NCI-H748 treated with DMSO at 0.1 percent for 48 hours (cell line): ENCODE measurements at places on chromosomes 2 and 18.

GRCh38 chr2:64225491-64225890, 81.3 kb upstream of the PELI1 start:
- no peak for DNase-seq

GRCh38 chr2:124121106-124121505, 96.0 kb downstream of the CNTNAP5 start:
- DNase-seq: no peak

- DNase-seq: peak; percentile 72
These were observed 179.7 kb downstream of the MREG start for GRCh38 chr2:215833531-215834162.

DNA sequence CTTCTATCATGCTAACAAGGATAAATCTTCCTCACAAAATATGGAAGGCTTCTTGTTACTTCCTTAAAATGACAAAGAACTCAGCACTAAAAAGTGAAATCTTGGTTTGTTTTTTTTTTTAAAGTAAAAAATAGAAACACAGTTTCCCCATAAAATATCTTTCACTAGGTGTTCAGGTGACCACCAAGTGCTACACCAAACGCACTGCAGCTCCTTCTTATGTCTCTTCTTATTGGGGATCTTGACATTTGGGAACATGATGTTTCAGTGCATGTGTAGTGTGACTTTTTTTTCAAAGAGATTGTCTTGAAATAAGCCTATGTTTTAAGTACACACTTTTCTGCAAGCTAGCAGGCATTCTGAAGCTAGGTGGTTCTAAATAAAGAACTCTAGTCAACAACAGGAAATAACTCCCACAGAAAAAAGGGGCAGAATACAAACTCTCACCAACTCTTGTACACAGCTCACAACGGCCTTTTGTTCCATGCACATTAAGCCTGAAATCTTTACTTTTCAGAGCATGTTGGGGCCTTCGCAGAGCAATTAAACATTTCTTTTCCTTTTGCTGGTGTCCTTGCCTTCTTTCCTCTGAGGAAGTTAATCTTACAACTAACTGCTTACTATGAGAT, 13.2 kb upstream of the SERTAD2 start:
- DNase-seq: no peak

DNA sequence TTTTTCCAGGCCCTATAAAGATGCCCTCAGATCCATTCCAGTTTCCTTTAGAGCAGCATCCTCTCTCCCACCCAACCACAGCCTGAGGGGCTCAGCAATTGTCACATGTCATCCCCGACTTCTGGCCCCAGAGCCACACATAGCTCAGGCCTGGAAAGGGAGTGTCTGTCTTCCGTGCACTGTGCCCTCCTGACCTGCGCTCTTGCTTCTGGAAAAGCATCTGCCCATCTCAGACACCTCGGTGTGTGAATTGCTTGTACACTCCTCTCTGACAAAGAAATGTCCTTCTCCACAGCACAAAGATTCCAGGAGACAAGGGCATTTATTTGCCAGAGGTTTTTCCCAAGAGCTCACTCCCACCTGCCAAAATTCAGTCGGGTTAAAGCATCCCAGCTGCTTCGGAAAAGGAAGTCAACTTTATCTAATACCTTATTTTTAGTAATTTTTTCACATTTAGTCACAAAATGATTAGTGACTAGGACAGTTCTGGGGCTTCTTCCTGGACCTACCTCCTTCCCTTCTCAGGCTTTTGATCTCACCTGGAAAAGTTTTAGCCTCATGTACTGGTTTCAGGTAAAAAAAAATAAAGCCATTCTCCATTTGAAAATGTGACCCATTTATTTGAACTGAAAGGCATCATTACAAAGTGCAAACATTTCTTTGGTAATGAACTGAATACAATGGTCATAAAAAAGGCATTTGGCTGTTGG, 112.9 kb downstream of the PXDN start:
- peak; percentile 63 for DNase-seq

DNA sequence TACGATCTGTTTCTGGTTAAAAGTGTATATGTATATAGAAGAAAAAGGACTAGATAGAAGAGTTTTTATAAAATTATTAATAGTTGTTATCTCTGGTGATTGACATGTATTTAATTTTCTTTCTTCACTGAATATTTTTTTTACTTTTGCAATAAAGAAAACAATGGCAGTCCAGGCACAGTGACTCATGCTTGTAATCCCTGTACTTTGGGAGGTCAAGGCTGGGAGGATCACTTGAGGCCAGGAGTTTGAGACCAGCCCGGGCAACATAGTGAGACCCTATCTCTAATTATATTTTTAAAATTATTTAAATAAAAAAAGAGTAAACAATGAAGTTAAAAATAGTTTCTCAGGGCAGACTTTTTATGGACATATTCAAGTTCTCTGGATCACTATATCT, 114.7 kb downstream of the FAM117B start:
- no peak for DNase-seq

DNA sequence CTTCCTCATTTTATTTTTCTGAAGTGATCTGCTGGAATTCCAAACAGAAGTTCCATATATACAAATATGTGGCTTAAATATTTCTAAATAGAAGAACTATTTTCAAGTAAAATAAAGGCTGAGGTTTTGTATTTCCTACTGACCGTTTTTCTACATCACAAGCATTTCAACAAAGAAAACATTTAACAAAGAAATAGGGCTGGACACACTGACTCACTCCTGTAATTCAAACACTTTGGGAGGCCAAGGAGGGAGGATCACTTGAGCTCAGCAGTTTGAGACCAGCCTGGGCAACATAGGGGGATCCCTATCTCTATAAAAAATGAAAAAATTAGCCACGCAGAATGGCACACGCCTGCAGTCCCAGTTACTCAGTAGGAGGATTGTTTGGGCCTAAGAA, 44.6 kb downstream of the TANK start:
- DNase-seq: no peak

- peak; percentile 80 for DNase-seq
These were observed 5.5 kb downstream of the SLC11A1 start for GRCh38 chr2:218387369-218388194.

- no peak for DNase-seq
These were observed 127.5 kb downstream of the NCK2 start for GRCh38 chr2:105872142-105872728.

GRCh38 chr2:109437325-109438090, 176.3 kb downstream of the SEPTIN10 start:
- DNase-seq: peak; percentile 35

DNA sequence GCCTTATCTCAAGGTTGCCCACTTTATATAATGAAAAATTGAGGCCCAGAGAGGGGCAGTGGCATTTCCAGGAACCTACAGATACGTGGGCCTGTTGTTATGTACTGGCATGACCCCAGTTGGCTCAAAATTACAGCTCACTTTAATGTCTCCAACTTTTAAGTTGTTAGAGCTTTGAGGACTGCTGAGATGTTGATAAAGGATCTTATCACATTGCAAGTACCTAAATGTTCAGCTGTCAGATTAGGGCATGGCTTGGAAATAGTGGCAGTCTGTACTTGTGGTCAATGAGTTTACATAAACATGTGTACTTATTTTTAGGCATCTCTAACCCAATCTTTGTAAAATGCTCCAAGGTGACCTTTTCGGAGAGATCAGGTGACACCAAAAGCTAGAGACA, 14.6 kb downstream of the SLC4A5 start:
- no peak for DNase-seq

DNA sequence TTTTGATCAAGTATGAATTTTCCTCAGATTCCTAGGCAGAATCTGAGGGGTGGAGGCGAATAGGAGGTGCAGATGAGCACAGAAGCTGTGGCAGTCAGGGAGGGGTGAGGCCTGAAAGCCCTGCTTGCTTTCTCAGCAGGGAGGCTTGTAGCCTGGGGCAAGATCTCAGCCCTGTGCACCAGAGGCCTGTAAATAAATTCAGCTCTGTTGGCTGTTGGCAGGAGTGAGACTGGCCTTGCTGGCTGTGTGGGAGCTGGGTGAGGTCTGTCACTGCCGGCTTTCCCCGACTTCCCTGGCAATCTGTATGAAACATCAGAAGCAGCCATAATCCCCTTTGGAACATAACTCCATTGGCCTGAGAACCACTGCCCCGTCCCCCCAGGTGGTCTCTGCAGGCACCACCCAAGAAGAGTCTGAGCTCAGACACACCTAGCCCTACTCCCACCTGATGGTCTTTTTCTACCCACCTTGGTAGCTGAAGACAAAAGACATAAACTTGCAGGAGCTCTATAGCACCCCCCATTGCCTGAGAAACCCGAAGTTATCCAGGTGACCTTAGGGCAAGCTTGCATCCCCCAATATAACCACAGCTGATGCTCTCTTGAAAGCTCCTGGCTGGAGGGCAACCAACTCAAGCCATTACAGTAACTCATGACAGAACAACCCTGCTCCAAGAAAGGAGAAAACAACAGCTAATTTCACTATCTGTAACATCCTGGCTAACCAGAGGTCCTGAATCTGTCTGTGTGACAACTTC, 32.3 kb downstream of the EVA1A start:
- no peak for DNase-seq

DNA sequence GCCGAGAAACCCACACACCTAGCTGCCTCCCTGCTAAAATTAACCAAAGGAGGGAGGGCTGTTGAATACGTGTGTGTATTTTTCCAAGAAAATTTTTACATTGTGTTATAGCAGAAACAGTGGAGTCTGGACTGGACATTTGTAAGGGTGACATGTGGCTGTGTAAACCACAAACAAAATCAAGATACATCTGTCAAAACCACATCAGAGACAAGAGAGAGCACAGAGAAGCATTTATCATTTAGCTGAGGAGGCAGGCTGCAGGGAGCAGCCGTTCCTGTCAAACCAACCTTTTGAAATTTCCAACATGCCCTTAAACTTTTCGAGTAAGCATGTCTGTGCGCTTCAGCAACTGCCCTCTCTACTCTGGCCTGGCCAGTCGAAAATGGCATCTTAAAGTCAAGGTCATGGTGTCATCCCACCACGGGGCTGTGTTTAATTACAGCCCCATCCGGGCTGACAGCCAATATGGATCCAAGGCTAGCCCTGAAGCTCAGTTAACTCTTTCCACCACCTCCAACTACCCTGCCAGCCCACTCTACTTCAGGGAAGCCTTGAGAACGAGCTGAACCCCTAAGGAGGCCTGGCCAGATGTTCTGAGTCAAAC, 8.4 kb downstream of the BCL11A start:
- no peak for DNase-seq

GRCh38 chr2:68292108-68292710, 27.5 kb downstream of the CNRIP1 start:
- no peak for DNase-seq

DNA sequence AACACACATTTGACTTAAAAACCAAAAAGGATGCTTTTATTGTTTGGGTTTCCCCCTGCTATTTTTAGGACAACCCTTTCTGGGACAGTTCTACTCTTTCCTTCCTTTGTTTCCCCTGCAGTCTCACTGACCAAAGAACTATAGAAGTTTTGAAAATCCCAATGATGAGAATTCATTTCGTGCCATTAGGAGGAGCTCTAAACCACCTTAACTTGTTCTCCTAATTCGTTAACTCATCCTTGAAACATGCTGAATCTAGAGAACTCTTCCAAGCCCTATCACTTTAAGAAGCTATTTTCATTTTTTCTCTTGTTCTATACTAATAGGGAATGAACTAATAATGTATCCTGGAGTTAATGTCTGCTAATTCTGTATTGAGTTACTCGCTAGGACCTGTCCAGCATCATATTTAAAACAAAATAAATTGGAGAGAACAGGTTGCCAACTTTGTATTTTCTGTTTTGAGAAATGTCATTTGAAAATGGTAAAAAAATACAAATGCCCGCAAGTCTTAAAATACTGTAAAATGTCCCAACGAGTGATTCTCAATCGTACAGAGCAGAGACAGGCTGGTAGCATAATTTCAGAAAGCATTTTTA, 62.9 kb downstream of the AFTPH start:
- peak; percentile 10 for DNase-seq

DNA sequence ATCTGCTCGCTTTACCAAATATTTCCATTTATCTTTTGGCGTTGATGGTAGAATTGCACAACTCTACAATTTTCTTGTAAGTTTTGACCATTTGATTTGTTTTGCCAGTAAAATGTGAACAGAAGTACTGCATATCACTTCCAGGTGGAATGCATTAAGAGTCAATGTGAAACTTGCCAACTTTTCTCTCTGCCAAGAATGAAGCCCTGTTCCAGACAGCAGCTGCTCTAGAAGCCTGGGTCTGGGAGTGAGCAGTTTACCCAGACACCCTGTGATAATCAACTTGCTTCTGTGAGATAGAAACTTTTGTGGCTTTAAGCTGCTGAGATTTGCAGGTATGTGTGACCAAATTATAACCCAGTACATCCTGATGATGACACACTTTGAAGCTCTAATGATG, 115.9 kb upstream of the SYT4 start:
- no peak for DNase-seq

DNA sequence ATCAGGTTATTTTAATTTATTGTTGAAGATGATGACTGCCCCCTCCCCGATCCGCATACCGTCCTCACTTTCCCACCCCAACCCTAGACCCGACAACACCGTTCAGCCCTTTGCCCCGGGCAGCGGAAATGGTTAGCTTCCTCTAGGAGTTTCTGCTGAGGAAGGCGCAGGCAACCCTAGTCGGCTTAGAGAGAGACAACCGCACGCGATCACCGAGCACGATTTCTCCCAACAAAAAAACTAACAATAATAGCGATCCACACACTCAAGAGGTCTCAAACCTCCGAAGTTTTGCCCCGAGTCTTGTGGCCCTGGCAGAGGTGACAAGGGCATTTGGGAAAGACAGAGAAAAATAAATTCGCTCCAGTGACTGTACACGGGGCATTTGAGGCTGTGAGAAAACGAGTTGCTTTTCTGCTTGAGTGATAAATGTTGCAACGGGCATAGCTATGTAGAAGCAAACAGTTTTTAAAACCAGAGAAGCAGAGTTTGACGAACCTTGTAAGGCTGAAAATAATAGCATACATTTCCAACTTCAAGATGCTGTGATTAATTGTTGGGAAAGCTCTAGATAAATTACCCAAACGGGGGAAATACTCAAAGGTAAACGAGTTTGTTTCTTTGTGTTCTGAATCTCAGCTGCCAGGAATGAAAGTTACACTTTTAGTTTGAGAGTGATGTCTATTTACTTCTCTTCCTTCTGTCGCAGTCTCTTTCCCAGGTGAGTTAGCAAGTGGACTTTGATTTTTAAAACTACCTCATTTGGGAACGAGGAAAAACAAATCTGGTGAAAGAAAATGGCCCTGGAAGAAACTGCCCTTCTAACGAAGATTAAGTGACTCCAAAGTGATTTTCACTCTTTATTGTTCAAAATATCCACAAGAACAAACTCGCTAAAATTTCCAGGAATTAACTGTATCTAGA, 11.0 kb upstream of the SIX3 start:
- no peak for DNase-seq
